Sigmoid colon (tissue), 7 donors: ENCODE measurements at places on chromosomes 1 and 21. TPM values are rescaled to one million over a fixed set of nuclear protein-coding genes. Genes with fewer than 3 reads are reported as not detected.

- no peak for DNase-seq
These were observed 146.3 kb upstream of the PKN2 start for GRCh38 chr1:88537787-88538186.

- DNase-seq, result no peak
These were observed 48.1 kb downstream of the ZFYVE9 start for GRCh38 chr1:52189898-52190480.

GRCh38 chr1:245188403-245188802 is 33.6 kb downstream of the KIF26B start:
- no peak for DNase-seq

GRCh38 chr1:18932387-18932786 is 24.1 kb downstream of the IFFO2 start:
- DNase-seq, result no peak

GRCh38 chr1:175673371-175674150 is 69.8 kb downstream of the TNR start:
- DNase-seq, result no peak

DNA sequence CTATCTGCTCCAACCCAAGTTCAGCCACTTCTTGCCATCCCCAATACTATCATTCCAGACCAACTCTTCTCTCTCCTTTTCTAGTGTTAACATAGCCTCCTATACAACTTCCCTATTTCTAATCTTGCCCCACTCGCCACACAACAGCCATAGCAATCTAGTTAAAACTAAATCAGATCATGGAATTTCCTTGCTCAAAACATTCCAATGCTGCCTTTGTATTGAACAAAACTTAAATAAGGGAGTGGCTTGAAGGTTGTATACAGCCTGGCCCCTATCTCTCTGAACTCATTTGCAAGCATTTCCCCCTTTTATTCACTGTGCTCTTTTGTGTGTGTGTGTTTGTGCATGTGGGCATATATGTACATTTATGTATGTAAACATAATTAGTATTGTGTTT is 118.1 kb upstream of the SGIP1 start:
- DNase-seq, result no peak

DNA sequence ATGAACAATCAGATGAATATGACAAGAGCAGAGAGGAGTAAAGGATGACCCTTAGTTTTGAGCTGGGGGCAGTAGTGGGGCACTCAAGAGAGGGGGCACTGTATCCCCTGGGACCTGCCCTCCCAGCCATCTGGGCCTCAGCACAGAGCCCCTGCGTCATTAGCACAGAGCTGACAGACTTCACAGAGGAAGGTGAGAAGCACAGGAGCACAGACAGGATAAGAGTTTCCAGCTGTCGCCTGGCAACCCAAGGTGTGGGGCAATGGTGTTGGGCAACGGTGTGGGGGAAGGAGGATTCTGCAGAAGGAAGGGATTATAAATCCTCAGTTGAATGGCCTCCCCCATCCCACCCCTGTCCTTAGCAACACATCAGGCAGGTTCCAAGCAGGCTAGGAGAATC is 30.2 kb downstream of the RAB3B start:
- DNase-seq, result no peak

DNA sequence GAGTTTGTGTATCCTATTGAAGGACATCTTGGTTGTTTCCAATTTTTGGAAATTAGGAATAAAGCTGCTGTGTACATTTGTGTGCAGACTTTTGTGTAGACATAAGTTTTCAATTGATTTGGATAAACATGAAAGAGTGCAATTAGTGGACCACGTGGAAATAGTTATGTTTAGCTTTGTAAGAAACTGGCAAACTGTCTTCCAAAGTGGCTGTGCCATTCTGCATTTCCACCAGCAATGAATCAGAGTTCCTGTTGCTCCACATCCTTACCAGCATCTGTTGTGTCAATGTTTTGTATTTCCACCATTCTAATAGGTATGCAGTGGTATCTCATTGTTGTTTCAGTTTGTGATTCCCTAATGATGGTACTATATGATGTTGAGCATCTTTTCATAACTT is 46.5 kb downstream of the FH start:
- no peak for DNase-seq

The TMEM39B gene
- total RNA-seq, result 2.5 TPM

The HCRTR1 gene
- not detected for total RNA-seq

The SLC1A7 gene
- 0.83 TPM for total RNA-seq

The F11R gene
- 30.5 TPM for total RNA-seq

The HTR6 gene
- not detected for total RNA-seq

The CFH gene
- total RNA-seq, result 37.1 TPM

The HES3 gene
- total RNA-seq, result not detected

The HAO2 gene
- total RNA-seq, result not detected

The MFAP2 gene
- 7.1 TPM for total RNA-seq

The SPATA21 gene
- not detected for total RNA-seq
